ENCODE measurements at places on chromosomes 7 and 10.

DNA sequence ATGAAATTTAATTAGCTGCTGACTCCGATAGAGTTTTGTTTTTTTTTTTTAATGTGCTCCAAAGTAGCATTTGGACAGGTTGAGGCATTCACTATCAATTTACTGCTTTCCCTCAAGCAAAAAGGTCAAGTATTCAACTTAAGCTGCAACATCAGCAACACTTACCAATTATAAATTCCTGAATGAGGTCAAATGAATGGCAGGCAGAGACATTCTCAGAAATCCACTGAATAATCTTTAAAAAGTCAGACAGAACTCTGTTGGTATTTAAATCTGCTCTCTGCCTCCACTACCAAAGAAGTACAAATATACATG, 62.8 kb downstream of the GSAP start:
- DNase-seq, result no peak

GRCh38 chr7:73811760-73812168, 19.0 kb upstream of the CLDN4 start:
- DNase-seq, result peak; percentile 28

DNA sequence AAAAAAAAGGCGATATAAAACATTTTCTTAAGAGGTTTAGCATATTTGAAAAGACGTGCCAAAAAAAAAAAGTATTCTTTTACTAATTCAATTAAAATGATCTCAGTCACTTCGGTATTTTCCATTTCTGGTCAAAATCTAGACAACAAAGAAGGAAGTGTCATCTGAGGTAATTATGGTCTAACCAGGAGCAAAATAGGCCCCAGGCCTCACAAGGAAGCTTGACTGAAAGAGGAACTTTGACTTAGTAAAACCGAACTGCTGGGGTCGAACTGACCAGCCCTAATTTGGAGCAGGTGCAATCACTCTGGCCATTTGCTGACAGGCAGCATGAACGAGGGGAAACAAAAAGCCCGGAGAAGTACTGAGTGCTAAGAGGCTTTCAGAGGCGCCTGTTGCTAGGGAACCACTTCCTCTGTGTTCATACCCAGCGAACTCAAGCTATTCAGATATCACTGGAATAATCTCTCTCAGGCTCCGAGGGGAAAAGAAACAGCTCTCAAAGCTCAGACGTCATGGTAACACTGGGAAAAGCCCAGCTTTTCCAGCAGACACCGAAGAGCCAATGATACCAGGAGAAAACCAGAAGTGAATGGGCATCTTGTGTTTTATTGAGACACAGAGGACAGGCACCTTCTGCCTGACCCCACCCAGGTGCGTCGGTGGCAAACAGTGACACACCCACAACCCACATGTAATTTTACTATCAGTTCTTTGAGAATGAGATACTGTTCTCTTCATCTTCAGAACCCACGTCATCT, 126.5 kb downstream of the FAM107B start:
- peak; percentile 43 for DNase-seq

GRCh38 chr7:105185290-105186010, 171.4 kb downstream of the KMT2E start:
- no peak for DNase-seq

GRCh38 chr10:5570007-5570655, 45.4 kb downstream of the CALML3 start:
- DNase-seq, result no peak

DNA sequence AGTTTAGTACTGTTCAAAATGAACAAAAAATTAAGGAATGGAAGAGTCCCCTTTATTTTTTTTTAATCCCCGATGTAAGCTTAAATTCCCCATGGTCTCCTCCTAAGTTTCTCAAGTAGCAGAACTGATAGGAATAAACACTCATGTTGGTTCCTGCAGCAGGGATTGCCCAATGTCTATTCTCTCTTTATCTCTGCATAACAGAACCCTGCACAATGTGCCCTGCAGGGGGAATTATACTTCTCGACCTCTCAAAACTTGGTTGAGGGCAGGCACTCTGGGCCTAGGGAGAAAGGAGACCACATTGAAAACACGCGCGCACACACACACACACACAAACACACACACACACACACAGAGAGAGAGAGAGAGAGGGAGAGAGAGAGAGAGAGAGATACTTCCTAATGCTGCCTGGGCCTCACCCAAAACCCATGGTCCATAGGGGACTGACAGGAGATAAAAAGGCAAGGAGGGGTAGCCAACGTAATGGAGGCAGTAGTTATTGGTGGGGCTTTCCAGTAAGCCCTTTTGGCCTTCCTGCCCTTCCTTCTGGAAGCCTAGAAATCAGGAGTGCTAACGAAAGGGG, 22.7 kb downstream of the JAZF1 start:
- no peak for DNase-seq

DNA sequence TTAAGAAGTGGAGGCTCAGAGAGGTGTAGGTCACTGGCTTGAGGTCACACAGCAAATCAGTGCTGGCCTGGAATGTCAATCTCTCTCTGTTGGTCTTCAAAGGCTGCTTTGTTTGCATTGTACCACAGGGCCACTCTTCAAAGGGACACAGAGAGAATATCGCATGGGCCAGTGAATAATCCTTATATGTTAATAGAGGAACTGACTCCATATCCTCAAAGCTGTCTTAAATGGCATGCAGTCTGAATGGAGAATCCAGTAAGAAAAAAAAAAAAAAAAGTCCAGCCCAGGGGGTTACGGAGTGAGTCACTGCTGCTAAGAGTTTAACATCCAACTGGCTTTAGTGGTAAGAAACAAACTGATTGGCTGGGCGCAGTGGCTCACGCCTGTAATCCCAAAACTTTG, 54.1 kb downstream of the NRAP start:
- no peak for DNase-seq

DNA sequence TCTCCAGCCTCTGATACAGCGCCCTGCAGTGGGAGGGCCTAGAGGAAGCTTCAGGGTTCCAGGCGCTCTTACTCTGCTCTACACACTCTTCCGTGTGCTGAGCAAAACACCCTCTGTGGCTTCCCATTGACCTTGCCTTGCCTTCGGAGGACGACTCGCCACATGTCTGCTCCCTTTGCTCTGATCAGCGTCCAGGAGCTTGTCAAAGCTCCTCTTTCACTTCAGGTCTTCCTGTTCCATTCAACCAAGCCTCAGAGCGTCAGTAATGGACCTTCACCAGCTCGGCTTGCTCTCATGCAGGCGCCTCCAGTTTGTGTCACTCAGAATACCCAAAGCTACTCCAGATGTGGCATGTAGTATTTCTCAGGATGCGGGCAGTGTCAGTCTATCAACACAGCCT, 173.9 kb downstream of the ARID5B start:
- DNase-seq, result no peak

DNA sequence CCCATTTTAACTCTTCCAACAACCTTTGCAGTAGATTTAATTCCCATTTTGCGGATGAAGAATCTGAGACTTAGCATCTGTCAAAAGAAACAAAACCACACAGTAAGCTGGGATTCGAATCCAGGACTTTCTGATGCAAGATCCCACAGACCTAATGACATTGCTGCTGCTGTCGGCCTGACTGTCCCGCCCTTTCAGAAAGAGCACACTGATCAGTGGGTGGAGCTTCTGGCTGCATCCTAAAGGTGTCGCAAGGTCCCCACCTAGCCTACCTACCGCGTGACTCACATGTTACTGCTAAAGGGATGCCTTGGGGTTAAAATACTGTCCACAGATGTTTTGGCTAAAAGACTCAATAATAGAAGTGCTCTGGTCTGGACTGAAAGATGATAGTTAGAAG, 134.7 kb downstream of the EMX2 start:
- DNase-seq, result no peak

All from stimulated activated CD8-positive, alpha-beta memory T cell treated with anti-CD3 and anti-CD28 coated beads, Interleukin-15, amount 100 ng/mL, for 1 hour (primary cell).